Substantia nigra (tissue), 51 donors: ENCODE measurements at places on chromosomes 5 and 9.
A peak's percentile ranks its signal among the peaks of the same experiment; 100 is the strongest.

- DNase-seq, result no peak
These were observed 17.6 kb upstream of the MARCHF6 start for GRCh38 chr5:10335711-10336470.

DNA sequence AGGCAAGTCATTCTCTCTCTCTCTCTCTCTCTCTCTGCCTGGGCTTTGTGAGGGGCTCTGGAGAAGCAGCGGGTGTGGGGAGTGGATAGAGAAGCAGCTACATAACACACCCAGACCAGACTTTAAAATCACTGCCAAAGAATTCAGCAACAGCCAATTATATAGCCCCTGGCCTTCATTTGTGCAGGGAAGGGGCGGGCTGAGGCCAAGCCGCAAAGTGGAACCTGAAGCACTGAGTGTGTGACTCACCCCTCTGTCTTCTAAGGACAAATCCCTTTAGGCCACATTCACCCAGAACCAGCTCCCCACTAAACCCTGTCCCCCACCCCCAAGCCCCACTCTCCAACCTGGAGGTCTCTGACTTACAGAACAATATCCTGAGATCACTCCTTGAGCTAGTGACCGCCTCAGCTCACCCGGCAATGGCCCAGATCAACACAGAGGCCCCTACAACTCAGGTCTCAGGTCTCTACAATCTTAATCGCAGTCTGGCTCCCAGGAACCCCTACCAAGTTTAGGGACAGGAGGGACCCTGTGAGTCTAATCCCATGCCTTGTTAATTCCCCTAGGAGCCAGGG, 6.0 kb downstream of the B4GALT1 start:
- no peak for DNase-seq

DNA sequence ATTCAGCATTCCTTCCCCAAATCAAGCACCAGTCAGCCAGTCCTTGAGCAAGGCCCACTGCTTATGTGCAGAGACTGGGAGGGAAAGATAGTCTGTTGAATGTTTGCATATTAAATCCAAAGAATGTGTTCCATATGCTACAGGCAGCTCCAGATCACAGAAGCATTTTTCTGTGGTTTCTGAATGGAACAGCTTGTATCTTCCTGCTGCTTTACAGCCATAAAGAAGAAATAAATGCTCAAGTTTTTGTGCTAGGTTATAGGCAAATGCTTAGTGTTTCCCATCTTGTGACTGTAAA, 310.3 kb downstream of the TRIM36 start:
- DNase-seq, result no peak

DNA sequence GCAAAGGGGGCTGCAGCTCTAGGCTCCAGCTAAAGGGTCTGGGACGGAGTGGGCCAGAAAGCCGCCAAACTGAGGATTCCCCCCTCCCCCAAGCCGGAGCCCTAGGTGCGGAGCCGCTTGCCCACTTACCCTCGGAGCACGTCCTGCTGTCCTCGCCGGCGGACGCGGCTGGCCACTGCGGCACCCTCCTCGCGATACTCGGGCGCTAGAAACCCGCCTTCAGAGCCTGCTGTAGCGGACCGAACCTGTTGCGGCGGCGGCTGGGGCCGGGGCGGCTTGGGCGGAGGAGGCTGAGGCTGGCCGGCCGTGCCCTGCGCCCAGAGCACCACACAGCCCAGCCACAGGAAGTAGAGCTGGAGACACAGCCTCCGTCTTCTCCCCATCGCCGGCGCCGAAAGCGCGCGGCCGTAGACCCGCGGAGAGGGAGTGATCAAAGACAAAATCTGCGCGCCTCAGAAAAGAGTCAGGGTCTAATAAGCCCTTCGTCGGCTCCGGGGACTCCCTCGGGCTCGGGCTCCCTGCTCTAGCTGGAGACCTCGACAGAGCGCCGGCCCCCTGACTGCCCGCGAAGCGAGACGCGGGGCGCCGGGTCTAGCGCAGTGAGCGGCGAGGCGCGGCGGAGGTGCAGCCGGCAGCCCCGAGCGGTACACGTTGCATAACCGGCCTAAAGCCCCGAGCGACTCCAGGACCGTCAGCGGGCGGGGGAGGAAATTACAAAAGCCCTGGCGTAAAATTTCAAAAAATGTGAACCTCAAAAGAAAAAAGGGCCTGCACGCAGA, 635 bp downstream of the FBN2 start:
- no peak for DNase-seq

- no peak for DNase-seq
These were observed 152.9 kb upstream of the PITX1 start for GRCh38 chr5:135186662-135187522.

- DNase-seq, result no peak
These were observed 19.9 kb downstream of the TLR4 start for GRCh38 chr9:117723986-117724625.

- no peak for DNase-seq
These were observed 5.9 kb upstream of the FRMD3 start for GRCh38 chr9:83544002-83544698.

DNA sequence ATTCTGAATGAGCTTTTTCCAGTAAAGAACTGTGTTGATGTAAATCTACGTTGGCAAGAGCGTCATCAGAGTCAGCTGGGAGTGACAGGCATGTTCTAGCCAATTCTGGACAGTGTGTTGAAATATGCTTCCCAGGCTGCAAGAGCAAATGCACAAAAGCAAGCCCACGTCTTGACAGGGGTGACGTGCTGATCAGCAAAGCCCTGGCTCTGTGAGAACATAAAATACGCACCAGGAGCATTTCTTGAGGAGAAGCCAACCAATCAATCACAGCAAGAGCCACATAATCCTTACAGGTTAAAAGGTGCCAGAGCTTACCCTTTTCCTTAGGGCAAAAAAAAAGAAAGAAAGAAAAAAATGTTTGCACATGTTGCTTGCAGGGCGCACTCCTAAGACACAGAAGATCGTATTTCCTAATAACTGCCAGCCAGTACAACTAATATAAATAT, 148.1 kb downstream of the PDE4D start:
- peak; percentile 6 for DNase-seq

DNA sequence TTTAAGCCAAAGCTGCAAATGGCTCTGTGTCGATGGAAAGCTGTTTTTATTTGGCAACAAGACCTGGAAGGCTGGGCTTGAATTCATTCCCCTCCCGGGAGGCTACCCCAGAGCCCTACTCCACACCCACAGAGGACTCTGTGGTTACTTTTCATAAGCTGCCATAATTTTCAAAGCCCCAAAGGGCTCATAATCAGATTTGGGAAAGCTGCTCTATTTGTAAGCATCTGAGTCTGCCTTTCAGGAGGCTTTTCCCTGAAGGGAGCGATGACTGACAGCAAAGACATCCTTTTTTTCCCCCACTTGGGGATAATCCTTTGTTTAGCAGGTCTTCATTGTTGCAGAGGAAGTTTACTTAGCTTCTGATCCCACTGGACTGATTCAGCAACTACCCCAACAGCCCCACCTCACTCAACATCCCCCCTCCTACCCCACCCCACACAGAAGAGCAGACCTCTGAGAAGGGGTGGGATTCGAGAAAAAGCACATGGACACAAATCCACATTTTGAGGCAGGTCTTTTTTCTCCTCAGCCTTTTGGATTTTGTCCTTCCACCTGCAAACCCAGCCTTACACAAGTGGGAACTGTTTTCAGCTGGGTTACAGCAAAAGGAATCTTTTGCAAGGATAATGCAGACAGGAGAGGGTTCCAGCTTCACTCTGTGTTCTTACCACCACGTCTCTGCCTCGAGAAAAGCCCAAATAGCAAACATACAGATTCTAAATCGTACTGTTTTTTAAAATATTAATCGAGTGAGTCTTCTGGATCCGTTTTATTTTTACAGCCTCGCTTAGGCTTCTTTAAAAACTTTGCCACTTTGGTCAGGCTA, 244.4 kb upstream of the TUT7 start:
- DNase-seq, result no peak
